Hippocampal formation (tissue), 2 donors: ENCODE measurements at places on chromosomes 4 and X.
A peak's percentile ranks its signal among the peaks of the same experiment; 100 is the strongest.

DNA sequence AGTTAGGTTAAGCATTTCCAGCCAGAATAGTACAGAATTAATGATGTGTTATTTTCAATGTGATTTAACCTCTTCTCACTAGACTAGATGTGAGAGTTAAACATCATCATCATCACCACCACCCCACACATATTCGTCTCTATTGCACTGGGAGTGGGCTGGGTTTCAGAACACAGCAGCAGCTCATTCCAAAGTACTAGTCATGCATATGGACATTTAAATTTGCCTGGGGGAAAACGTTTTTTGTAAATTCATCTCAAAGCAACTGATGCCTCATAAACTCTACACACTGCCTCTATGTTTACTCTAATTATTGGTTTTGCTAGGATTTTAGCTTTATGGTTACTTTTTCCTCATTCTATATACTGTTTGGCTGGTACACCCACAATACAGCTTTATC, 509.1 kb downstream of the PPP4R3C start:
- DNase-seq: no peak

GRCh38 chr4:183284965-183285364, 35.1 kb downstream of the CLDN22 start:
- no peak for DNase-seq

GRCh38 chrX:16465081-16465876, 184.7 kb upstream of the S100G start:
- no peak for DNase-seq

DNA sequence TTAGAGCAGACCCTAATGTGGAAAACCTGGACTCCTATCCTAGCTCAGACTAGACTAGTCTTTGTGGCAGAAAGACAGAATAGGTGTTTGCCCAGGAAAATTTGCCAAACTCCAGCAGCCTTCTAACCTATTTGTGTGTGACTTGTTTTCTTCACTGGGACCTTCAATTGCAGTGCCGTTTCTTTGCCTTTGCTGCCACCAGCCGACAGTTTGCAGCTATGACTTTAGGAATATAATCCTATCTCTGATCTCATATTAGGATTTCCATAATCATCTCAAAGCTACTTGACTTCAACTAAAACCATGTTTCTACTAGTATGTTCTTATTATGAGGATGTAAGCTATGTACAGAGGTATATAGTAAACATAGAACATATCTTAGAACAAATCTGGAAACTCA, 60.2 kb upstream of the PGAM4 start:
- peak; percentile 3 for DNase-seq

GRCh38 chr4:134906404-134907023, 704.9 kb upstream of the PABPC4L start:
- DNase-seq: peak; percentile 24

- no peak for DNase-seq
Measured at GRCh38 chr4:134201216-134202161, at the start of gene PABPC4L. Gene PABPC4L (minus strand): TSS chr4:134201789. CDS start chr4:134201019, 770 bp downstream.

- DNase-seq: no peak
Measured at GRCh38 chr4:3715061-3715854, 50.9 kb upstream of the ADRA2C start.

GRCh38 chr4:80183250-80184052, 13.9 kb upstream of the PRDM8 start:
- peak; percentile 36 for DNase-seq

GRCh38 chr4:118760092-118760491, 74.9 kb downstream of the METTL14 start:
- no peak for DNase-seq

DNA sequence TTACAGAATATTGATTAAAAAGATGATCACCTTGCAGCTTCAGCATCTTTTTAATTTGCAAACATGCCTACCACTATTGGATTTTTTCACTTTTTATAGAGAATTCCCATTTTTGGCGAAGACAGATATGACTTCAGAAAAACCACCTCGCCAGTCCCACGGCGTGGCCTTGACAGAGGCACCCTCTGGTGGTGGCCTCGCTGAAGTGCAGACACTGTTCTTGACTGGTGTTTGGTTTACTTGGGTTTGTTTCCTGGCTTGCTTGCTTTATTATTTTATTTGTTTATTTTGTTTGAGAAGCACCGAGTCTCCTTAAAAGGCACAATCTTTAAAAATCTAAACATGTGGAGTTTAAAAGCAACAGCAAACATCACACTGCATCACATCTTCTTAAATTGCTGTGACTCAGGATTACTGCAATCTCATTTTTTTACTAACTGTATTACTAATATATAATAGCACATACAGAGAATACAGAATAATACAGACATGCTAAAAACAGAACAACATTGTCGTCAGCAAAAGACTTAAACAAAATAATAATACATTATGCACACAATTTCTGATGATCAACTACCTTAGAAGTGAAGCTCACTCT, 13.1 kb upstream of the AMTN start:
- DNase-seq: peak; percentile 2

DNA sequence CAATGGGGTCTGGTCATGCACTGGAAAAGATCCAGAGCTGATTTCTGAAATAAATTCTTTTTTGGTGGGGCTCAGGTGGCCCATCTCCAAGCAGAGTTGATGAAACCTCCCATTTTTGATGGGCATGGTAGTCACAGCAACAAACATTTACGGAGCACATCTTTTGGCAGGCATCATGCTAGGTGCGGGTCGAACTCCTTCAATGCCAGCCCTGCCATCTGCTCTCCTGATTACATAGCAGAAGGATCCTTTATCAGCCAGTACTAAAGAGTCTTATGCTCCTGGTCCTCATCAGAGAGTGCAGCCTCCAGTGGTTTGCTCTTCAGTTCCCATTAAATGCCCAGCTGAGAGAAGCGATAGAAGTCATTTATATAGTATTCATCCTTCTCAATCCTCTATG, 121.7 kb downstream of the GRXCR1 start:
- DNase-seq: no peak

DNA sequence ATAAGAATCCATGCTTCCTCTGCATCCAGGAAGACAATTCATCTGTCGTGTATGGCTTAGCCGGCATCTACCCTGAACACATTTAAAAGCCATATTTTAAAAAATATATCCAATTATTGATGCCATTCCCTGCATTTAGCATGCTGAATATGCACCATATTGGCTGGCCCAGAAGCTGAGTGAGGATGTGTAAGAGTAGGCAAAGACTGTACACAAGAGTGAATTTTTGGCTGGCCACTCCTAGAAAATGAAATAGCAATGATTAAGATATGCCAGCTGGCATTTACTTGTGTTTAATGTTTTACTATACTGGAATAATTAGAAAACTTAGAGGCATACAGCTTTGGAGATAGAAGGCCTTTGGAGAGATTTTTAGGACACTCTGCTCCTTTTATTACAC, 25.8 kb downstream of the GABRA4 start:
- no peak for DNase-seq
